GM19239 (cell line): ENCODE measurements at places on chromosomes 2 and 18.
A peak's percentile ranks its signal among the peaks of the same experiment; 100 is the strongest.

DNA sequence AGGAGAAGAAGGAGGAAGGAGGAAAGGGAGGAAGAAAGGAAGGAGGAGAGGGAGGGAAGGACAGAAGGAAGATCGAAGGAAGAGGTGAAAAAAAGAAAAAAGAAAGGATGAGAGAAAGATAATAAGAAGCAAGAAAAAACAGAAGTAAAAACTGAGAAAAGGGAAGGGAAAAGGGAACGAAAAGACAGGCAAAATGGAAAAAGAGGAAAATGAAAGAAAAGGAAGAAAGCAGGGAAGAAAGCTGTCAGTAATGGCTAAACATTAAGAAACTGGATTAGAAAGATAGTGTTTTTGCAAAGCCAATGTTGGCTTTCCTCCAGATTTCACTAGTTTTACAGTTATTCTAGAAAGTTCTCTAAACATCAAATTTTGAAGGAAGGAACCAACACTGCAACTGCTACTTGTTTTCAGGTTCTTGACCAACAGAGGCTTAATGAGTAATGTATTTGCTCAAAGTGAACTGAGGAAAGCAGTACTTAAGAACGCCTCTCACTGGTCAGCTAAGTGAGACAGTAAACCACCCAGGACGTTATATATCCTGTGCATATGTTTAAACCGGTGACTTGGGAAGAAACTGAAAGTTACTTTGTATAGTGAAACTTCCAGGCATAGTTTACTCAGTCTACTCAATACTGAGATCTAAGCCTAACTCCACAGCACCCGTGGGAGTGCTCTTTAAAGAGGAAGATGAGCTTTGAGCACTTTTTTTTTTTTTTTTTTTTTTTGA, 286.2 kb upstream of the TRIB2 start:
- peak; percentile 52 for DNase-seq

DNA sequence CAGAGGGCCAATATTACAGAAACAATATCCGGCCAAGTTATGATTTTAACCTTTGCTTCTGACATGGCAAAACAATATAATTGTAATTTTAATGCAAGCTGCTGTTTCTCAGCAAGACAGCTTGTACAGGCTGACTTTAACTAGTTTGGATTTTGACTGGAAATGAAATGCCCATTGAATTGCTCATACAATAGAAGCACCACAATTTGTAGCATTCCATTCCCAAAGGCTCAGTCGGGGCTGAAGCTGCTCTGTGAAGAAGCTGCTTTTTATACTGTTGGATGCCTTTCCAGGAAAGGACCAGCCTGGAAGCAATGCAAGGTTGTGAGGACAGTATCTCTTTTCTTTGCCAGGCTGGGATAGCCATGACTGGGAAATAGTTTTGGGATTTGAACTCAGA, 677.0 kb upstream of the FANCL start:
- no peak for DNase-seq

GRCh38 chr2:102512161-102512560, 39.1 kb downstream of the SLC9A4 start:
- DNase-seq, result no peak

GRCh38 chr2:128765811-128766210, 447.1 kb upstream of the HS6ST1 start:
- DNase-seq, result no peak

DNA sequence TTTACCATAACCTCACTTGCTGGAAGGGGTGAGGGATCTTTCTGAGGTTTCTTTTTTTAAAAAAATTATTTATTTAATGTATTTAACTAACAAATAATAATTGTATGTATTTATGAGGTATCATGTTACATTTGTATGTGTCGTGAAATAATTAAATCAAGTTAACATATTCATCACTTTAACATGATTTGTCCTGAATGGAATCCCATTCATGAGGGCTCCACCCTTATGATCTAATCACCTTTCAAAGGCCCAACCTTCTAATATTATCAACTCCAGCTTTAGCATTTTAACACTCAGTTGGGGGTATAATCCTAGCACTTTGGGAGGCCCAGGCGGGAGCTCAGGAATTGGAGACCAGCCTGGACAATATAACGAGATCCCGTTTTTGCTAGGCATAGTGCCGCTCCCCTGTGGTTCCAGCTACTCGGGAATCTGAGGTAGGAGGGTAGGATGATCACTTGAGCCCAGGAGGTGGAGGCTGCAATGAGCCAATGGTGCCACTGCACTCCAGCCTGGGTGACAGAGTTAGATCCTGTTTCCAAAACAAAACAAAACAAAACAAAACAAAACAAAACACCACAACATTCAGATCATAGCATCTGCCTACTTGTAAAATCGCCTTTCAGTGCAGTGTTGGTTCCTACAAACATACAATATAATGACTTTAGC, 1.1 kb upstream of the TAF4B start:
- DNase-seq, result no peak

GRCh38 chr18:37537868-37538525, 27.6 kb downstream of the CELF4 start:
- DNase-seq, result peak; percentile 74

GRCh38 chr2:18473241-18474181, 86.9 kb downstream of the RDH14 start:
- no peak for DNase-seq

DNA sequence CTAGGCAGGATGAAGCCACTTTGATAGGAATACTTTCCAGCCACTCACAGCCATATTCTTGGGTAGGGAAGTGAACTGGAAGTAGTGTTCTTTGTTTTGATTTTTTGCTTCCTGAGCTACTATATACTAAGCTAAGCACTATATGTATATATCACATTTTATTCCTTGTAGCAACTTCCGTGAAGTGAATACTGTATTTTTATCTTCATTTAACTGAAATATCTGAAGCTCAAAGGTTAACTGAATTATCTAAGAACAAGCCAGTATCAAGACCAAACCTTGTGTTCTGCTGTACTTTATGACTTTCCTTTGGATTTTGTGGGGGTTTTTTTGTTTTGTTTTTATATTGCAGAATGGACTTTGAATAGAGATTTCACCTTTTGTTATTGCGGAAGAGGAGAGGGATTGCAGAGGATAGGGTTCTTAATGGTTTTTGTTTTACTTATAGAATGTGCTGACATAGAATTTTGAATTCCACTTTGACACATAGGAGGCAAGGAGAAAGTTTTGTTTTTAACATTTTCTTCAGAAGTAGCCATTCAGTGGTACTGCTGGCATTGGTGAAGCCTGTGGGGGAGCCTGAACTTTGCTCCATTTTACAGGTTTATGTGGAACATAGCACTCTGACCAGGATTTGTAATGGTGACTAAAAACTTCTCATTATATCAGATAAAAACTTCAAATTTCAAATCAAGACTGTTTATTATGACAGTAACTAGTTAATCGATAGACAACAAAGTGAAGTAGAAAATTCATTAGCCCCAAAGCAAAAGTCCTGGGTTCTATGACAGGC, 24.1 kb upstream of the RNF138 start:
- DNase-seq, result no peak

GRCh38 chr2:870426-870825, 80.2 kb upstream of the SNTG2 start:
- no peak for DNase-seq

- no peak for DNase-seq
Observed at GRCh38 chr2:217947383-217948350, 55.1 kb downstream of the TNS1 start.

DNA sequence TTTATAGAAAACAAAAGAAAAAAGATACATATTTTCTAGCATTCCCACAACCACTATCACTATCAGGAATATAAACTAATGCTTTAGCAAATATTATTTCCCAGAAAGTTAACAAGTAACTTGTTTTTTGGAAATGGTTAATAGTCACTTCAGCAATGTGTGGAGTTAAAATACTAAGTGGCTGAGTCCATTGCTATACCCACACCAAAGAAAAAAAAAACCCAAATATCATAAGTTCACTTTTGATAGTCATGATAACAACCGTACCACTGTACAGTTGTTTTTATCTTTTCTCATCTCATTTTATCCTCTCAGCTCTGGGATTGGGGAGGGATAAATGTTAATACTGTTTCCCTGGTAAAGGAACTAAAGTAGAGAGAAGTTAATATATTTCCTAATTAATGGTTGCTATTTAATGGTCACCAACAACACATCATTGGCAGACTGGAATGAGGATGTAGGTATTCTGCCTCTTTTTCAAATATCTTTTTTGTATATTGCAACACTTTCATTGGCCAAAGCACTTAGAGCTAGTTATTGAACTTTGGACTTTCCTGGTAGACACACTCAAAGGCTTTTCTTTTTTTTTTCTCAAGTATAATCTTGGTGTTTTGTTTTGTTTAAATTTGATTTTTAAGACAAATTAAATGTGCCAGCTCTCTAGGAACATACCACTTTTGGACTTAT, 18.4 kb upstream of the KANSL1L start:
- no peak for DNase-seq

- no peak for DNase-seq
Observed at GRCh38 chr2:226234187-226234586, 565.4 kb downstream of the IRS1 start.

DNA sequence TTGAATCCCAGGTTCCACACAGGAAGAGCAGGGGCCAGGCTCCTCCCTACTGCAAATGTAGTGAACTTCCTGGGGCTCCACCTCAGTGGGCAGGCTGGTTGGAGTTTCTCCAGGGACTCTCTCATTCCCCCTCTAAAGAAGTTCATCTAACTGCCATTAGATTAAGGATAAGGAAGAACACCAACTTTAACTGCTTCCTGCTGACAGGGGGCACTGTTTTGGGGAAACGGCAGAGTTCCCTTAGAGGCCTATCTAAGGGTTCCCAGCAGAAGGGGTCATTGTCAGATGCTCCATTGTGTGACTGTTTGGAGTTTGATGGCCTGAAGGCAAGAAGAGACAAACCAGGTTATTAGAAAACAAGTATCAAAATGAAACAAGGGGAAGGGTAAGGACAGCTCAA, 2159.7 kb upstream of the PIK3C3 start:
- no peak for DNase-seq

GRCh38 chr2:187055463-187055862, 206.5 kb upstream of the ZSWIM2 start:
- no peak for DNase-seq

GRCh38 chr2:20579866-20580265, 71.0 kb downstream of the HS1BP3 start:
- DNase-seq, result no peak

DNA sequence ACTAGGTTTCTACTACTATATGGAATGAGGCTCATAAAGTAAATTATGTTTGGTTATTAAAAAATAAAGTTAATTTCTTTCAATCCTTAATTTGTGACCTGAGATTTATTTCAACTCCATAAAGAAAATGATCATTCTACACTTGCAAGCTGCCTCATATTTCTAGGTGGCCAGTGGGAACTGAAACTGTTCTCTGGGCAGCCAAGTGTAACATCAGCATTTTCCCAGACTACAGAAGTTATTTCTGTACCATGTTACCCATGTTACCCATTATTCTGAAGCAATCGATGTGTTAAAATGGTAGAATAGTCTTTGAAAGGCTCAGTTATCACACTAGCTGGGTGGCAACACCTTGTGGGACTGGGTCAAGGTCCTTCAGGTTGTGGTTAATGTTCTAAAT, 139.3 kb upstream of the FBXO11 start:
- DNase-seq, result no peak

DNA sequence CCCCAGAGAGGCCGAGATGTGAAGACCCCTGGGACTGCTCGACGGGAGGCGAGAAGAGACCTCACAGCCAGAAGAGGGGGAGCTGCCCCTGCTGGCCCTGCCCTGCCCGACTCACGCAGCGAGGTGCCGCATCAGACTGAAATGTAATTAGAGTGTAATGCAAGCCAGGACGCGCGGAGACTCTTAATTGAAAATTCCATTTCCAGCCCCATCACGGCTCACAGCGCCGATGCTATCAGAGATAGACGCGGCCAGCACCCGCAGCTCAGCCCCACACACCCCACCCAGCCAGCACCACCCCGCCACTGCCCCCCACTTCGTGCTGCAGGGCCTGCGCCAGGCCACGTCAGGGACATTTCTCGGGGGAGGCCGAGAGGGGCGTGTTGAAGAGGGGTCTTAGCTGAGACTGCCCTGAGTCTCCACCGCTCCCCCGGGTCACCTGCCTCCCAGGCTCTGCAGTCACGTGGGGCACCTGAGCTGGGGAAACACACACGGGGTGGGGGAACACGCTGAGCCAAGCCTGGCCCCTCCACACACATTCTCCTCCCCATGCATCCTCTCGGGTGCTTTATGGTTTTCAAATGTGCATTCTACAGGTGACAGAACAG, 78.1 kb downstream of the TEX51 start:
- no peak for DNase-seq

DNA sequence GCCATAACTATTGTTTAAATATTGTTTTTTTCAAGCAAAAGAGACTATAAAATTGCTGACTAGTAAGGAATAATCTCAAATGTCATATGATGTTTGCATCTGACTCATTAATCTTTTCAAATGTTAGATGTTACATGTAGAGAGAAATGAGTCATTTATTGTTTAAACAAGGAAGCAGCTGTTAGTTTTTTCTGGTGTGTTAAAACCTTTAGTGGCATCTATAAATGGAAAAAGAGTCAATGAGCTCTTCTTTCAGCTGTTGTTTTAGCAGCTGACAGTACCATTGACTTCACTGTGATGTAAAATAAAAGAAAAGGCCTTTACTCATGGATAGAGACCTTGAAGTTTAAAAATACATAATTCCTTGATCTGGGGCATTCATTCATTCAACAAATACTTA, 1.8 kb upstream of the KLHL41 start:
- no peak for DNase-seq

GRCh38 chr2:39667886-39668276, 2.2 kb downstream of the TMEM178A start:
- DNase-seq, result no peak

DNA sequence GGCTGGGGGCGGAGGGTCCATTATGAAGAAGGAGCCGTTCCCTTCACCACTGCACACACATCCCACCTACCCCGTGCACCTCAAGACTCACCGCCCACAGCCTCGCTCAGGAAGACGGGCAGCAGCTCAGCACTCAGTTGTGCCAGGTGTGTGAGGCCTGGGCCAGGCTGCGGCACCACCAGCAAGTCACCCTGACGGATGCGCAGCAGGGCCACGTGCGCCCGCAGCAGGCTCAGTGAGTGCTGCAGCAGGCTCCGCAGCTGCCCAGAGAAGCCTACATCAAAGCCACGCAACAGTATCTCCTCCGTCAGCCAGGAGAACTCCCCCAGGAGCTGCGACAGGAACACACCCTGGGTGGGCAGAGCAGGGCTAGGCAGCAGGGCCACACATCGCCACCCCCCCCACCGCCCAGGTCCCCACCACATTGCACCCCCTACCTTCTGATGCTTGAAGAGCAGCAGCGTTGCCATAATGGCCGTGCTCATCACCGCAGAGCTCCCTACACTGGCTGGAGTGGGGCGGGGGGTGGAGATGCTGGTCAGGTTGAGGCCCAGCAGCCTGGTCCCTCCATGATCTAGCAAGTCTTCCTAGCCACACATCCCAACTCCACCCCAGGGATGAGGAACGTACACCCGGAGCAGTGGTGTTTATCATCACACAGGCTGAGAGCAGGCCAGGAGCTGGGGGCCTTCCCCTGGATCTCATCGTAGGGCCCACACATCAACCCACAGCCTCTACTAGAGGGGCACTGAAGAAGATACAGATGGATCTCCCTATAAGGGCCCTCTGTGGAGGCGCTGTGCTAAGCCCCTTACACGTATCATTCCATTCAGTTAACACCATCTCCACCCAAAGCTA, 10.2 kb downstream of the GPAT2 start:
- DNase-seq, result no peak
